ENCODE measurements at places on chromosomes 13 and 19.

GRCh38 chr13:41541142-41541938, 84.0 kb downstream of the RGCC start:
- no peak for DNase-seq

- DNase-seq = no peak
Measured at GRCh38 chr13:94617389-94618000, 15.8 kb downstream of the GPR180 start.

- no peak for DNase-seq
Measured at GRCh38 chr13:80313668-80314256, 27.2 kb downstream of the SPRY2 start.

DNA sequence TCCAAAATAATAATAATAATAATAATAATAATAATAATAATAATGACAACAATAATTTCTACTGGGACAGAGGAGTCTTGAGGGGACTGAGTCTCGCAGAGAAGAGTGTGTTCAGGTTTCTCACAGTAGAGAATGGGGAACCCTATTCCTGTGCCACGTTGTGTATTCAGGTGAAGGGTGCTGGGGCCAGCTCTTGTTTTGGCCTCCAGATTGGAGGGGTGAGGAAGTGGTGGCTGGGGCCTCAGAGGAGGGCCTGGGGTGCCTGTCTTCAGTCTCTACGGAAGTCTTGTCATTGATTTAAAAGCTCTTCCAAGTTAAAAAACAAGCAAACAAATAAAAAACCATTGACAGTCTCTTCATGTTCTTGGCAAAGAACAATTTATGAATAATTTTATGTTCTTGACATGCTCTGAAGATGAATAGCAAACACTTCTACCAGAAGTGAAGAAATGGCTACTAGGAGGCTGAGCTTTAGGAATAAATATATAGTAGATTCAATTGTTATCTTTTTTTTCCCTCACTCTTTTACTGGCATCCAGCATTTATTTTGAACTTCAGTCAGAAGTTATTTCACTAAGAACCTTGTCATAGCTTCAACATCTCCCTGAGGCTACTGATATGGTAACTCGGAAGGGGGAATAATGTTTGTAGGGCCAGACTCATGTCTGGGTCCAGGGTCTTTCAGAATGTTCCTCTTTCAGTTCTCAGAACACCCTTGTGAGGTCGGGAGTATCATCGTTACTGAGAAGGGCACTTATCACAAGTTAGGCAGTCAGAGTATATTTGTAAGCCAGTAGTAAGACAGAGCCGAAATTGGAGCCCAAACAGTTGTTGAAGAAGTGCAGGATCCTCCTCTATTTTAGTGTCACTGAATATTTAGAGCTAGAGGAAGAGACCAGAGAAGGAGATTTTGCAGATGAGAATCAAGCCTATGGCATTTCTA, 13.1 kb downstream of the LRCH1 start:
- DNase-seq = no peak

DNA sequence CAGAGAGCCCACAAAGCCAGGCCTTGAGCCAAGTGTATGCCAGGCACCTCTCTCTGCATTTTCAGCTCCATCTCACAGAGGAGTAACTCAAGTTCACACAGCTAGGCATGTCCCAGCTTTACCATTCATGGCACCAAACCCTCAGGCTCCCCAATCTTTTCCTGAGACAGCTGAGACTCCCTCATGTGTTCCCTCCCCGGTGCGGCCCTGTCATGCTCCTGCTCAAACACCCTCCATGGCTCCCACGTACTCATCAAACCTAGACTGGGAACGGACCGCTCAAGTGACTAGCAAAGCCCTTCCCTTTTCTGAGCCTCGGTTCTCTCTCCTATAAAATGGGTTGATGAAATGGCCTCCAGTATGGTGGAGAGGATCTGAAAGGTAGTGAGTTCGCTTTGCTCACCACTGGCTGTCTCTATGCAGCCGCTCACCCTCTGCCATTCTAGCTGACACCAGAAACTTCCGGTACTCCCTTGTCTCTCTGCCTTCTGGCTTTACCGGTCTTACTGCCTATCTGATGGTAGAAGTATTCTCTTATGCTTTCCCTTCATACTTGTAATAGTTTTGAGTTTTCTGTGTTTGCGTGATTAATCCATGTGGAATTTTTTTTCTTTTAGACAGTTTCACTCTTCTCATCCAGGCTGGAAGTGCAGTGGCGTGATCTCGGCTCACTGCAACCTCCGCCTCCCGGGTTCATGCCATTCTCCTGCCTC, 7.8 kb upstream of the SLC44A2 start:
- no peak for DNase-seq

GRCh38 chr19:10320602-10321416, 5.0 kb upstream of the FDX2 start:
- DNase-seq = no peak

- DNase-seq = no peak
Measured at GRCh38 chr19:11053817-11054195, 35.5 kb upstream of the LDLR start.

GRCh38 chr13:30400376-30400775, 21.9 kb upstream of the UBE2L5 start:
- no peak for DNase-seq

DNA sequence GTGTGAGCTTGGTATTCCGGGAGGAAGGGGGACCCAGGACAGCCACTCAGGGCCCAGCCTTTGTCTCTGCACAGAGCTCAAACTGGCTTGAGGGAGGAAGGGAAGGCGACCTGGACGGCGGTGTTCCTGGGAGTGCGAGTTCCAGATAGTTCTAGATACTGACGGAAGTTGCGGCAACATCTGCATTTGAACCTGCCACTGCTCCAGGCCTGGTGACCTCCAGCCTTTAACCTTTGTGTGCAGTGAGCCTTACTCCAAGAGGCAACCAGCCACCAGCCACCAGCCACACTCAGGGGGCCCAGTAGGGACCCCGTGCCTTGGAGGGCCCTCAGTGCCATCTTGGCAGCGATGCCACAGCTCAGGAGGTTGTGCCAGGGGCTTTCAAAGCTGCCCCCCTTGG, 15.5 kb upstream of the ZBTB7A start:
- DNase-seq = no peak

Measured in right forelimb (tissue), 1 donor.